ENCODE measurements at places on chromosomes 4 and X.
A peak's percentile ranks its signal among the peaks of the same experiment; 100 is the strongest.

DNA sequence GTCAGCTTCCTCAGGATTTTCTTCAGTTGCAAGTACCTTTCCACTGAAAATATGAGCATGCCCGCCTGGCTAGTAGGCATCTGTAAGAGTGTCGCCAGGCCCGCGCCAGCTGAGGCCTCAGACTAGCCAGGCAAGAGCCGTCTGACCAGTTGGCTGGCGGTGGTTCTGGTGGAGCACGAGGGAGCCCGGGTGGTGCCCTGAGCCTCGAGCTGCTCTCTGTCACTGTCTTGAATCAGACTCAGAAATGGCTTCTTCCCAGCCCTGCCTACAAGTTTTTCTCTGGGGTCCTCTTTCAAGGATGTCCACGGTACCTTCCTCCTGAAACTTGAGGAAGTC, 11.9 kb downstream of the GRPEL1 start:
- DNase-seq: no peak

DNA sequence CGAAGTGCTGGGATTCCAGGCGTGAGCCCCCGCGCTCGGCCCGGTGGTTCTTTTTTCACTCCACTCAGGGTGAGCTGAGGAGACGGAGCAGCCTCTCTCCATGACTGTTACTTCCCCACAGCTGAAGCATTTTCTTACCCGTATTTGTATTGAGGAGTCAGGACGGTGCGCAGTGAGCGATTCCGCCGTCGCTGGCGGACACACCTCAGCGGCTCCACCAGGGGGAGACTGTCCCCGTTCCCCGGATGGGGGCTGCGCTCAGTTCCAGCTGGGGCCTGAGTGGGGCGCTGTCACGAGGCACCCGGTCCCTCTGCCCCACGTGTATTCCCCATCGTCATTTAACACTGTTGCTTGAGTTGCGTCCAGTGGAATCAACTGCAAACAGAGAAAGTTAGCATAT, 844.0 kb upstream of the FRG1 start:
- no peak for DNase-seq

GRCh38 chr4:113173793-113174264, 124.4 kb downstream of the ANK2 start:
- DNase-seq: no peak

DNA sequence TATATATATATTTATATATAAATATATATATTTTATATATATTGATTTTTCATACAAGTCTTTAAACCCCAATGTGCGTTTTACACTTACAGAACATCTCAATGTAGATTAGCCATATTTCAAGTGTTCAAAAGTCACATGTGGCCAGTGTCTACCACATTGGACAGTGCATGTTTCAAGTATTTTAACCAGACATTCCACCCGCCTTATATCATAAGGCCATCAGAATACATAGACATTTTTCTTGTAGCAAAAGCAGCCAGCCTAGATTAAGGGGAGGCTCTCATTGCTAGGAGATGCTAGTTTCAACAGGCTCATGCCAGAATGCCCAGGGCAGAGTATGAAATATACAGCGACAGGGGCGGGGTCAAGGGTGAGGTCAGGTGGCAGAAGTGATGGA, 202.0 kb downstream of the NR3C2 start:
- no peak for DNase-seq

GRCh38 chrX:53373307-53373706, 49.1 kb downstream of the SMC1A start:
- no peak for DNase-seq

DNA sequence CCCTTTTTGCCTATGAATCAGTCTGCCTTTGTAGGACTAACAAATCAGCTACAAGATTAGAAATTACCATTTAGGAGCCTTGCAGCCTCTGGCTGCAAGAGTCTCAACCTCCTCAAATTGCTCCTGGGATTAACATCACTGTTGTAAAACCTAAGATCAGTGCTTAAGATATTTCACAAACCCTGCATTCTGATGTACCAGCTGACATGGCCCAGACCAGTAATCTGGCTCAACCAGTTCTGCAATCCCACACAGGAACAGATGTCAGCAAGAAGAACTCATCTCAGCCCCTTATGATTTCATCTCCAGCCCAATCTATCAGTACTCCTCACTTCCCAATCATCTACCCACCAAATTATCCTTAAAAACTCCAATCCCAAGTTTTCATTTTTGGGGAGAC, 32.5 kb upstream of the AADAT start:
- no peak for DNase-seq

- no peak for DNase-seq
These were observed 353.7 kb upstream of the SLC7A11 start for GRCh38 chr4:138595731-138596460.

DNA sequence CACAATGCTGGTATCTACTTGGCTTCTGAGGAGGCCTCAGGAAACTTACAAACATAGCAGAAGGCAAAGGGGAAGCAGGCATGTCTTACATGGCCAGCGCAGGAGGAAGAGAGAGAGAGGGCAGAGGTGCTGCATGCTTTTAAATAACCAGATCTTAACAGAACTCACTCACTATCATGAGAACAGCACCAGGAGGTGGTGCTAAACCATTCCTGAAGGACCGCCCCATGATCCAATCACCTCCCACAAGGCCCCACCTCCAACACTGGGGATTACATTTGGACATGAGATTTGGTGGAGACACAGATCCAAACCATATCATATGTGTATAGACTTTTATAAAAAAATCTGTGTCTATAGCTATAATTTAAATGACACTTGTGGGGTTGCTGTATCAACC, 48.6 kb upstream of the ERVMER34-1 start:
- DNase-seq: no peak

DNA sequence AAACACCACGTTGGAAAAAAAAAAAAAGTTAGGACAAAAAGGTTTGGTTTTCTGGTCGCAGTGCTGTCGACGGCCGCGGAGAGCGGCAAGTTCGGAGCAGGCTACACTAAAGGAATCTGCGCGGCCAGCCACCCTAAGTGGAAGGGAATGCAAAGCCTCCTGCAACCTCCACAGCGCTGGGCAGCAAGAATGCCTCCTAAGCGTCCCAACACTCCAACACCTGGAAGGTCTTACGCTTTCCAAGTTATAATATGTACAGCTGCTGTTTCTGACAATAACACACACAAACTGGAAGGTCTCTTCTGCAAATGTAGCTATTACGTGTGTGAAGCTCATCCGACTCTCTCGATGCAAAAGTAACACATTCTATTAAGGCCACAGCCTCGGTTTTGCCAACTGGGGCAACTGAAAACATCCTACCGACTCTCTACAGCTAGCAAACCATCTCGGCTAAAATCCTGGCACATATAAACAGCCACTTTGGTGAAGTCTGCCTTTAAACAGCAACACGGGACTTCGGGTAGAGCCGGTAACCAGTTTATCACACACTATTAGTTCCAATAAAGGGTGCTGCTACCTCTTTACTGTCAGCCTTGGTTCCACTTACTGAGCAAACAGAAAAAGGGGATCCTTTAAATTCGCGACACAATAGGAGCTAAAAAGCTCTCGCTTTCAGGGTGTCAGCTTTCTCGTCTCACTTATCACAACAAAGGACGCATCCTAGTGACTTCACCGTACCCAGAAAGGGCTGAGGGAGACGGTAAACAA, 895 bp downstream of the SMIM14 start:
- DNase-seq: peak; percentile 21

DNA sequence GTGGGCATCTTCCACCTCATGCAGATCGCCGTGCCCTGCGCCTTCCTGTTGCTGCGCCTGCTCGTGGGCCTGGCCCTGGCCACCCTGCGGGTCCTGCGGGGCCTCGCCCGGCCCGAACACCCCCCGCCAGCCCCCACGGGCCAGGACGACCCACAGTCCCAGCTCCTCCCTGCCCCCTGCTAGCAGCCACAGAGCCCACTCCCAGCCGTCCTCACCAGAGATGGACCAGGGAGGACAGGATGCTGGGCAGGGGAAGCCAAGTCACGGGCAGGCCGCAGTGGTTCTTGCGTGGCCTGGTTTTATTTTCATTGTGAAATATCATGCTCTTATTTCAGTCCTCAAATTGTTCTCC, 15.1 kb downstream of the DGKQ start:
- no peak for DNase-seq

DNA sequence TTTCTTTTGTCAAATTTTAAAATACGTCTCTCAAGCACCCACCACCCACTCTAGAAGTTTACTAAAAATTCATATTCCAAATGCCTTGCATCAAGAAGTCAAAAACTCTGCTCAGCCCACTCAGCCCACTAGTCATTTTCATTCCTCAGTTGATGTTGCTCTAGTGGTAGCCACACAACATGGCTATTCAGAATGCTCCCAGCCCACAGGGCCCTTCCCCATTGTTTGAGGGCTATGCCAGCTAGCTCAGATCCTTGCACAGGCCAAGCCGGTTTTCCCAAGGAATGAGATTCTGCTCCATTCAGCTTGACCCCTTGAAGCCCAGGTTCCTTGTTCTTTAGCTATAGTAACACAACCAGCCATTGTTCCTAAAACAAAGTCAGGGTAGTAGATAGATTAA, 297.5 kb upstream of the RASGEF1B start:
- no peak for DNase-seq

- DNase-seq: no peak
These were observed 34.6 kb upstream of the MGST2 start for GRCh38 chr4:139630991-139631390.

DNA sequence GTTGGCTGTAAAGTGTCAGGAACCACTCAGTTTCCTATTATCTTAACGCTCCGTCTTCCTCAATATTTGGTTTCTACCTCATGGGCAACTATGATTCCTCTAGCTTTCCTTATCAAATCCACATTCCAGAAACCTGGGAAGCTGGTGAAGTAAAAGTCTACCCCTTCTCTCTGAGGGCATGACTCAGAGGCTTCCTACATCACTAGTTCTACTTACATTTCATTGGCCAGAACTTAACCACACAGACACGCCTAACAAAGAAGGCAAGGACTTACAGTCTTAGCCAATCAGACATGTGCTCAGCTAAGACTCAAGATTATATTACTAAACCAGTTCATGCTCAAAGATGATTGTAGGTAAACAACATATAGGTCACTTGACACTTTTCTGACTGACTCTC, 30.4 kb downstream of the COX7B2 start:
- DNase-seq: no peak

DNA sequence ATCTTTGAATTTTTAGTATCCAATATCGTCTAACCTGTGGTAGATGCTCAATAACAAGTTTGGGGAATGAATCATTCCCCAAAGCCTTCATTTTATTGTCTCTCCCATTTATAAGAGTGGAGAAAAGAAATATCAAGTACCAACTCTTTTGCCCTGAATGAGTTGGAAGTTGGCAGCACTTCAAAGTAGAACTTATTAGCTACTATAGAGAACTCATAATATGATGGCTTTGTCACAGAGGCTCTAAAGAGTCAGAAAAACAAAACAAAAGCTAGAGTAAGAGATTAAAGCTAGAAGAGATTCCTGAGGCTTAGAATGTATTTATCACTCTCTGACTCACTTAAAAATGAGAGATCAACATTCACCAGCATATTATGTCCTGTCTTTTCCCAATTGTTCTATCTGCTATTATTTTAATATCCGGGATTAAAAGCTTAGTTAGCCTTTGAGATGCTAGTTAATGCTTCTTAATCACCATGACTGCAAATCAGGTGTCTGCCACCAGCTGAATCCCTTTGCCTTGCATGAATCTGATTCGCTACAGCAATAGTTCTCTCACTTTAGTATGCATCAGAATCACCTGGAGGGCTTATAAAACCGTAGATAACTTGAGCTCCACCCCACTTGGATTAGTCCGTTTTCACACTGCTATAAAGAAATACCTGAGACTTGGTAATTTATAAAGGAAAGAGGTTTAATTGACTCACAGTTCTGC, 77.9 kb downstream of the PALLD start:
- no peak for DNase-seq

GRCh38 chr4:20983763-20984575, 283.7 kb downstream of the PACRGL start:
- DNase-seq: no peak

- DNase-seq: no peak
These were observed 72.1 kb downstream of the HPGD start for GRCh38 chr4:174449944-174450785.

DNA sequence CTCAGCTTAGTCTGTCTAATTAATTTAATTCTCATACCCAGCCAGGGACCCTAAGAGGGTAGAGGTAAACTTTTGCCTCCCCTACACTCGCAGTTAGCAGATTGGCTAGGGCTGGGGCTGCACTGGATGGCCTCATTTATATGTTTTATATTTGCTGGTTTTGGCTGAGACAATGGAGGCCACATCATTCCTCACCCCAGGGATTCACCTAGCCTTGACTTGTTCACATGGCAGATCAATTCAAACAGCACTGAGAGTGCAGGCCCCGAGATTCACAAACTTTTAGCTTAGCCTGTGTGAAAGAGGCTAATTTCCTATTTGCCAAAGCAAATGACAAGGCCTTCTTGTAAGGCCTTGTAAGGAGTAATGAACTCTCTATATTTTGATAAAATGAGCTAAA, 844.4 kb downstream of the ARAP2 start:
- DNase-seq: no peak

DNA sequence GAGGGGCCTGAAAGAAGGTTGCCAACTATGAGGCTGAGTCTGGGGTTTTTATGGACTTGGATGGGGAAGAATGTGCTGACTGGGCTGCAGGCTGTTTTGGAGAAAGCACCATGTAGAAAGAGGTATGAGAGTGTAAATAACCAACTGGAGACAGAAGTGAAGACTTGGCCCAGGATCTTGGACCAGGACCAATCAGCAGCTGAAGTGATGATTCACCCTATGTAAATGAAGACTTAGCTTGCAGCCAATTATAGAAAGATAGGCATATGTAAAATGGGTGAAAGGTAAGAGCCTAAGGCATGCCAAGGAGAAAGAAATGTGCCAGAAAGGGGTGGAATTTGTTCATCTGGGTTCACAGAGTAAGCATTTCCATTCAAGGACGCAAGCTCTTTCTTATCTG, 856.7 kb upstream of the PRKX start:
- DNase-seq: no peak

GRCh38 chr4:2406920-2407319, 11.5 kb downstream of the ZFYVE28 start:
- DNase-seq: no peak

GRCh38 chr4:147933316-147933715, 201.4 kb downstream of the ARHGAP10 start:
- no peak for DNase-seq

DNA sequence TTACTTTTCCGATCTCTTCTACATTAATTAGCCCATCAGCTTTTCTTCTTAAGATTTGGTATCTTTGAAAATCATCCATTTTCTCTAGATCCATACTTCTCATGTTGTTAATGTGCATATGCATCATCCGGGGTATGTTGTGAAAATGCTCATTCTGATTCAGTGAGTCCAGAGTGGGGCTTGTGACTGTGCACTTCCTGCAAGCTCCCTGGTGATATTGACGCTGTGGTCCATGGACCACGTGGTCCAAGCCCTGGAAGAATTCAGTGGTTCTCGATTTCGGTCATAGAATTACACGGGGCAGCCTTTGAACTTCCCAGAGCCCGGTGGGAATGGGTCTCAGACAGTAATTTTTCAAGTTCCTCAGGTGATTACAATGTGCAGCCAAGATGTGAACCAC, 69.8 kb downstream of the ZFX start:
- DNase-seq: no peak

DNA sequence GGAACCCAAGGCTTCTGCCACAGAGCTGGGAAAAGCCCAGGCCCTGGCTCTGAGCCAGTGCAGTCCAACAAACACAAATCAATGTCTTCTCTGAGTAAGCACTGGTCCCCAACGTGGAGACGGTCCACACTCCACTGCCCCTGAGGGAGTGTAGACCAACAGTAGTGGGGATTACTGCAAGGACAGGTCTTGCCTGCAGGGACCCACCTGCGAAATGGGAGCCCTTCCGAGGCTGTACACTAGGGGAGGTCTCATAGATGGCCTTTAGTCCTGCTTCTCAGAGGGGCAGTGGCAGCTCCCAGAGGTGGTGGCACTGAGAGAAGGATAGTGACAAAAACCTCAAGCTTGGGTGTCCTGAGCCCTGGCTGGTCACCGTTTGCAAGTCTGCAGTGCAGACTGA, 19.5 kb downstream of the ENPP6 start:
- no peak for DNase-seq

Measured in caudate nucleus (tissue), 63 donors.